Right cardiac atrium (tissue), 5 donors: ENCODE measurements at places on chromosomes 3 and 15.
A peak's percentile ranks its signal among the peaks of the same experiment; 100 is the strongest.

DNA sequence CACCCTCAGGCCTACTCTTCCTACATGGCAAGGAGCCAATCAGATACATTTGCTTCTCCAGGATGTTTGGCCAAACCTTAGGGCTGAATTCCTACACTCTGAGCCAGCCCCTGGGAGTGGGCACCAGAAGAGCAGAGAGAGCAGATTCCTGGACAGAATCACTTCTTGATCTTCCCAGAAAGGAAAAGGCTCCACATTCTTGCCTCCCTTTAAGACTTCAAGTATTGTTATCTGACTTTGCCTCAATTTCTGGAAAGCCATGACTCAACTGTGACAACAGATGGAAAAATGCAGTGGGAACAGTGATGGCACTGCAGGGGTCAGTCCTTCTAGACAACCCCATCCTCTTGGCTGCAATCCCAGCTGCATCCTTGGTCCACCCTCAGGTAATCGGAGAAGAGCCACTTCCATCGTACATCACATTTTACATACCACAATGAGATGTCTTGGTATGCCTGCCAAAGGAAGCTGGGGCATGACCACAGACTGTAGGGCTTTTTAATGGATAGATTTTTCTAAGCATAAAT, 21.0 kb downstream of the SLCO2A1 start:
- DNase-seq, result no peak

DNA sequence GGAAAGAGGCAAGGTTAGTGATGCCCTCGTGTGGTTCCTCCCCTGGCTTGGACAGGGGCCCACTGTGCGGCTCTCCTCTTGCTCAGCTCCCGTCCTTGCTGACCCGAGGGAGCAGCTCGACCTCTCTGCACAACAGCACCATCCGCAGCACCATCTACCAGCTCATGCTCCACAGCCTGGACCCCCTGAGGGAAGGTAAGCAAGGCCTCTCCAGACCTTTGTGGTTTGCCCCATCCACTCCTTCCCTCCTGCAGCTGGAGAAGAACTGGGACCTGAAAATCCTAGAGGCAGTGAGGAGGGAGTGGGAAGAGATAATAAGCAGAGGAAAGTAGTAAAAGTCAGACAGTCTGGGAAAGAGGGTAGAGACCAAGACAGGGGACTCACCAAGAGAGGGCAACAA, 17.8 kb downstream of the SLC24A1 start:
- DNase-seq, result no peak

- no peak for DNase-seq
Measured at GRCh38 chr3:159150180-159150579, 348.3 kb downstream of the MFSD1 start.

- DNase-seq, result no peak
Measured at GRCh38 chr15:44909423-44909822, 47.1 kb upstream of the TERB2 start.

GRCh38 chr3:122247087-122247824, 63.8 kb downstream of the CASR start:
- DNase-seq, result no peak

DNA sequence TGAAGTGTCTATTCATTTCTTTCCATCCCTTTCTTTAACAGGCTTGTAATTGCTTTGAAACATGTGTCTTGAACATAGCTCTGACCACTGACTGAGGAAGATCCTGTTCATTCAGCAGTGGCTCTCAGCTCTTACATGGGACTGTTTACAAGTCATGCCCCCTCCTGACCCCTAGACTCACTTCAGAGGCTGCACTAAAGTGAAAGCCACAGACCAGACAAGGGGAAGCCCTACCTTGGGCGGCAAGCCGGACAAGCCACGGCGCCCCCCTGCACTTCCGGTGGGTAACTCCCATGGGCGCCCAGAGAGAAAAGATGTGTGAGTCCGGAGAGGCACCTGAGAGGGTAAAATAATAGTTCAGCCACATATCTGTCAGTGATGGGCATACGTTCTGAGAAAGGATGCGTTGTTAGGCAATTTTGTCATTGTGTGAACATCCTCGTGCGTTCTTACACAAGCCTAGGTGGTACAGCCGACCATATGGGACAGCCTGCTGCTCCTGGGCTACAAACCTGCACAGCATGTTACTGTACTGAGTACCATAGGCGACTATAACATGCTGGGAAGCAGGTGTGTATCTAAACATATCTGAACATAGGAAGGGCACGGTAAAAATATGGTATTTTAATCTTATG, 116.2 kb downstream of the CHSY1 start:
- DNase-seq, result no peak

GRCh38 chr3:6697722-6698121, 163.2 kb upstream of the GRM7 start:
- no peak for DNase-seq

GRCh38 chr3:161452179-161452578, 44.4 kb upstream of the OTOL1 start:
- DNase-seq, result no peak

DNA sequence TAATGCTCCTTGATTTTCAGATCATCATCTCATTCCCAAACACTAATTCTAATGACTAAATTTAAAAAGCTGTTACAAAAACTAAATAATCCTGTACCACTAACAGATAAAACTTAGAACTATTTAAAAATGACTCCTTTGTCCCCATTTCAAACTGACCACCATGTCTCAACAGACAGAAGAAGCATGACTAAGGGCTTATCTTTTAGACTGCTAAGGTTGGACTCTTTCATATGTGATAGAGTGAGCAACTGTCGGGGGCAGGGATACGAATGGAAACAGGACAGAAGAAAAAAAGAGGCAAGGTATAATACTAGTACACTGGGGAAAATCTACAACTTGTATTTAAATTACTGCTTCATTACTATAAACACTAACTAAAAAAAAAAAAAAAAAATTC, 23.3 kb downstream of the SNX4 start:
- DNase-seq, result no peak

- DNase-seq, result no peak
Measured at GRCh38 chr3:66381626-66382025, 119.2 kb downstream of the LRIG1 start.

- DNase-seq, result no peak
Measured at GRCh38 chr3:169022457-169022856, 641.1 kb downstream of the MECOM start.

DNA sequence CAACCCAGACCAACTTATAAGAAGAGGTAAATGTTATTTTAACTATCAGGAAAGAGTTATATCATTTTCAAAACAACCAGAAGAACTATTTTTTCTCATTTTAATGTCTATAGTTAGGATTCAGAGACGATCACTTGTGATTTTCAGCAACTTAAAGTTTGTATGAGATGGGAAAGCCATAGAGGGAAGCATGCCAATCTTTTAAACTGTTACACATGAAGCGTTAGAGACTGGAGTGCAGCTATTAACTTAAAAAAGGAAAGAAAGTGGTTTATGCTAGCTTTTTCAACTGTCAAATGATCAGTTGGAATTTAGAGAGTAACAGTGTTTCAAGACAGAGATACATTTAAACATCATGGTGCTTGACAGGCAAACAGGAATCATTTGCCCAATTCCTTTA, 91.7 kb upstream of the LPP start:
- DNase-seq, result no peak

DNA sequence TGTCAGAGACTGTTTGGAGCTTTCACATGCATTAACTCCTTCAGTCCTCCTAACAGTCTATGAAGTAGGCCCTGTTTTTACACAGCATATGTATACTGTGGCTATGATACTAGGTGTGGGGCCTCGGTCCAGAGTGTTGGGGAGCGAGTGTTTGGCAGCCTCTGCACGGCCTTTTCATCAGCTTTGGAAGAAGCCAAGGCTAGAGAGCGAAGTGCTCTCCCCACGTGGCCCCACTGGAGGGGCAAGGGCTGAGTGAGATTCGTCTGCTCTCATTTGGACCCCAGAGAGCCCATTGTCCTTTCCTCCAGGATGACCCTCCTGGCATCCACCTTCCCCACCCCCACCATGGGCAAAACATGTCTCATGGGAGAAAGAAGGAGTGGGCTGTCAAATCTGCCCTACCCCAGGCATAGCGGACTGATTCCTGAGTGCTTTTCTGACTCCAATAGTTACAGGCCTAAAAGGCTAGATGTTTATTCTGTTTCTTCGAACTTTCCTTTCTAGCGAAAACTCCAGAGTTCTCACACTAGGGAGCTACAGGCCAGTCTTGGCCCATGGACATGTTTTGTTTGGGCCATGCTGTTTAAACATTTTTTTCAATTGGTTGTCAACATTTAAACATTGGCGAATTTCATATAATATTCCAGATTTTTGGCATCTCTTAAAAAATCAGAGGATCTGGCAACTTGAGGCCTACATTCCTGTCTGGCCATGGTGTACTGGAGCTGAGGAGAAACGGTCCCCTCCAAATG, 76.0 kb downstream of the EEFSEC start:
- DNase-seq, result peak; percentile 65

DNA sequence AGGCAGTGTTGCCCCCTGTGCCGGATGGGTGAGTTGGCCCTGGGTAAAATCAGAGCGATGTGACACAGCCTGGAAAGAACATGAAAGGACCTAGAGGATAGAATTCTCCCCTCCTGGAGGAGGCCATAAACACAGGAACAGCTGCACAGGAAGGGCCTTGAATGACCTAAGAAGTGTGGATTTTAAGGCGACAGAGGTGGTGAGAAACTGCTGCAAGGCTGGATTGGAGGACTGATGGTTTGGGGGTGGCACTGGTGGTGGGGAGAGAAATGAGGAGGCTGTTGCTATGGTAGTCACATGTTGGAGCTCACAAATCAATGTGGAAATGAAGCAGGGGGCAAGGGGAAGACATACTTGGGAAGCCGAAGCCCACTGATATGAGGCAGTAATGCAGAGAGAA, 13.8 kb downstream of the XIRP1 start:
- no peak for DNase-seq

GRCh38 chr3:15165061-15165460, 41.0 kb upstream of the CAPN7 start:
- no peak for DNase-seq

GRCh38 chr15:84748274-84749110, at the start of gene ZNF592:
ZNF592 (plus strand) TSS chr15:84748592; CDS start chr15:84782676, 34,084 bp downstream.
- DNase-seq, result peak; percentile 89

GRCh38 chr3:118810499-118811035, 224.1 kb downstream of the IGSF11 start:
- no peak for DNase-seq

- DNase-seq, result no peak
Measured at GRCh38 chr15:87910301-87910700, 346.2 kb downstream of the NTRK3 start.

DNA sequence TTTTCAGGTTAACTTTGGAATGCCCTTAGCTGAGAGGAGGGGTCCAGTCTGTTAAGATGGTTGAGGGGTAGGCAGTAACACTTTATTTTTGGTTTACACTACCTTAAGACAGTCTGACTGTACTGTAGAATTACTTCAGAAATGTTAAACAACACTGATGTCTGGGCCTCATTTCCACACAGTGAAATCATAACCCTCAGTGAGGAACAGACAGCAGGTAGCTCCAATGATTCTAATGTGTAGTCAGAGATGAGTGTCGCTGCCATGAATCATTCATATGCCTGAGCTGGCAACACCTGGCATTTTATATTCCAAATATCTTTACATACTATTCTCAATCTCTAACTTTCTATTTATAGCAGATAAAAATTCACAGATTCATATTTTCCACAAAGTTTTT, 37.3 kb upstream of the POU1F1 start:
- DNase-seq, result no peak

DNA sequence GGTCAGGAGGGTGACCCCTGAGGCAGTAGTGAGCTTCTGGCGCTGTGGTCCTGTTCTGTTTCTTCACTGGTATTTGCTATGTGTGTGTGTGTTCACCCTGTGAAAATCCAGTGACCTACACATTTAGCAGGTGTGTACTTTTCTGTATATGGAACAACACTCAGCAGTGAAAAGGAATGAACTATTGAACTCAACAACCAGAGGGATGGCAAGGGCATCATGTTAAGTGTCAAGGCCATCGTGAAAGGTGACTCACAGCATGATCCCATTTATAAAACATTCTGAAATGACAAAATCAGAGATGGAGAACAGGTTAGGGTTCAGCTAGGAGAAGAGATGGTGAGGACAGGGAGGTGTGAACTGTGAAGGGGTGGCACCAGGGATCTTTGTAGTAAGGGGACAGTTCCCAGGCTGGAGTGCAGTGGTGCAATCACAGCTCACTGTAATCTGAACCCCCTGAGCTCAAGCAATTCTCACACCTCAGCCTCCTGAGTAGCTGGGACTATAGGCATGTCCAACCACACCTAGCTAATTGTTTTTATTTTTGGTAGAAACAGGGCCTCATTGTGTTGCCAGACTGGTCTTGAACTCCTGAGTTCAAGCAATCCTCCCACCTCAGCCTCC, 10.0 kb upstream of the RAB43 start:
- no peak for DNase-seq

- DNase-seq, result no peak
Measured at GRCh38 chr3:54274607-54275006, 152.3 kb downstream of the CACNA2D3 start.
